ENCODE measurements at places on chromosomes 6 and 20.

GRCh38 chr6:14977747-14978382, 268.0 kb upstream of the JARID2 start:
- no peak for DNase-seq

DNA sequence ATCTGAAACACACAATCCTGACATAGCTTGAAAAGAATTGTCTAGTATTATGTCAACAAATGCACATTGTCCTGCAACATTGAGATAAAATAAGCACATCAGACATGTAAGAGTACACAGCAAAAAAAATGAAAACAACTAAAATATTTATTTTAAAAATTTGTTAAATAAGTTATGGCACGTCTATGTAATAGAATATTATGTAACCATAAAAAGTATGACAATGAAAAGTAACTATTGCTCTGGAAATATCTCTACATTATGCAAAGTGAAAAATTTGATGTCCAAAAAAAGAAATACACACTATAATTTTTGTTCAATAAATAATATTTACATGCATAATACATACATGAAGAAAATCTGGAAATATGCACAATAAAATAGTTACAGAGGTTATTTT, 9.3 kb upstream of the ID4 start:
- DNase-seq, result no peak

DNA sequence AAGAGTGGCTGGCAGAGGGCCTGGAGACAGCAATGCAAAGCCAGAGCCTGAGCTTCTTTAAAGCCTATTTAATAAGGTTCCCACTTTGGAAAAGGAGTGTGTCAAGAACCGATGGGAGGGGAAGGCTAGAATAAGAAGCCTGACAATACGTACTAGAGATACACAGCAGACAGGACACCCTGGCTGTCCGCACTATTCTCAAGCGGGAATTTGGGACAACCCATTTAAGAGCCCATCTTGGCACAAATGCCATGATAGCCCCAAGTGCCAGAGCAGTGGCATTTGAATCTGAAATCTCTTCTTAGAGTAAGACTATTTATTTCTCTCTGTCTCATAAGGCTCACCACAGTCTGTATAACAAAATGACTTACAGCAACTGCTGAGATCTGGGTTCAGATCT, 3.1 kb downstream of the GMDS start:
- no peak for DNase-seq

DNA sequence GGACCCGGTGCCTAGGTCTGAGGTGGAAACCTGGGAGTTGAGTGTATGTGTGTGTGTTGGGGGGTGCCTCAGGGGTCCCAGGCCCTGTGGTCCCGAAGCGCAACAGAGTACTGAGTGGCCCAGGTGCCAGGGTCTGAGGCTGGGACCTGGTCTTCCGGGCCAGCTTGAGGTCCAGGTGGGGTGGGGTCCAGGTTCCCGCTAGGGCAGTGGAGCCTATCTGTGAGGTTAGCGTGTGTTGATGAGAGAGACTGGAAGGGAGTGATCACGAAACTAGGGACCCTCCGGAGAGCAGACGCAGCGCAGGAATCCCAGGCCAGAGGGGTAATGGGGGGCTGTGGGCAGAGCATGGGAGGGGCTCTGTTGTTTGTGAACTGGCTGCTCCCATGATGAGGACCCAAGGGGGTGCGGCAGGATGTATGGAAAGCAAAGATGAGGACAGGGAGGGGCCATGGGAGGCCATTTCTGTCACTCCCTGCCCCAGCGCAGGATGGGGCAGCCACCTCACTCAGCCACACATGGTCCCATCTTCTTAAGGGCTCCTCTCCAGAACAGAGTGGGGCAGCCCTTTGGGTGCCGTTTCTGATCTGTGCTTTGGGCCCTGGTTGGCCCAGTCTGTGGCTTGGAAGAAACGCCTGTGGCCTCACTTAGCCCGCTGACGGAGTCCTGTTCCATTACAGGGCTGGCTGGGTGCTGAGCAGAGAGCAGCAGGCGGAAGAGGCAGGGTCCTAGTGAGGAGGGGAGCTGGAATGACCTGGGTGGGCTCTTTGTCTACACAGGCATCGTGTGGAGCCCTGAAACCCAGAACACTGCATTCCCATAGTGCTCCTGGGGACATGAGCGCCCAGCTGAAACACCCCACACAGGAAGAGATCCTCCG, 872 bp downstream of the HSPA12B start:
- DNase-seq, result no peak

- no peak for DNase-seq
Observed at GRCh38 chr20:17735206-17735804, 35.5 kb downstream of the BANF2 start.

- DNase-seq, result no peak
Observed at GRCh38 chr6:163001330-163001729, 273.6 kb downstream of the PACRG start.

DNA sequence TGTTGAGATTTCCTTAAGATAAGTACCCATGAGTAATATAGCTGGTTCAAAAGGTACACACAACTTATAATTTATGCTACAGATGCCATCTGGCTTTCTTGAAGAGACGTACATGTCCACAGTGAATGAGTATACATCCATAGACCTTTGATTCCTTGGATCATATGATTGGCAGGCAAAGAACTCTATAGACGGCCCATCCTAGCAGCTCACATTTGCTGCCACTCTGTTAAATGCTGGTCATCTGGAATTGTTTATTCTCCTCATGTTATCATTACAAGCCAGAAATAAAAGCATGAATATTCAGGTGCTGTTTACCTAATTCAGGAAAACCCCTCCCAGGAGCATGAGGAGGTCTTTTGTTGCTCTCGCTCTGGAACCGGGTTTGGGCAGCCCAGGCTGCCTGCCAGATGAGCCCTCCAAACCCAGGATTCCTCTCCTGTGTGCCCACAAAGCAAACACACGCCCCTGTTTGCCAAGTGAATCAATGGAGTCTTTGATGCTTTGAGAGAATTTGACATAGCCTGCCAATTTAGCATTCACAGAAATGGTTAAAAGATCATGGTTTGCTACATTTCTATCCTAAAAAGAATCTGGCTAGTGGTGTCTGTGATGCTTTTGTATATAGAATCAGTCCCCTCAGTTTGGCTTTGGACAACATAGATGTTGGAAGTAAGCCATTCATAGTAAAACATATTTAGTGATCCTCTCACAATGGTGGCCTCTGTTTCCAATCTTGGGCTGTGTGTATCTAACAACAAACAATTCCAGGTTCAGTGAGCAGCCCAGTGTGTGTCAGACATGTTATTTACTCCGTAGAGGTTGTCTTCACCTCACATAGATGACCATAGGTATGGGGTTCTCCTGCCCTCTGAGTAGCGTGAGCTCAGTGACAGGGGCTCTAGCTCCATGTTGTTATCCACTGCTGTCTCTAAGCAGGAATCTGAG, 17.5 kb upstream of the PLCG1 start:
- no peak for DNase-seq

DNA sequence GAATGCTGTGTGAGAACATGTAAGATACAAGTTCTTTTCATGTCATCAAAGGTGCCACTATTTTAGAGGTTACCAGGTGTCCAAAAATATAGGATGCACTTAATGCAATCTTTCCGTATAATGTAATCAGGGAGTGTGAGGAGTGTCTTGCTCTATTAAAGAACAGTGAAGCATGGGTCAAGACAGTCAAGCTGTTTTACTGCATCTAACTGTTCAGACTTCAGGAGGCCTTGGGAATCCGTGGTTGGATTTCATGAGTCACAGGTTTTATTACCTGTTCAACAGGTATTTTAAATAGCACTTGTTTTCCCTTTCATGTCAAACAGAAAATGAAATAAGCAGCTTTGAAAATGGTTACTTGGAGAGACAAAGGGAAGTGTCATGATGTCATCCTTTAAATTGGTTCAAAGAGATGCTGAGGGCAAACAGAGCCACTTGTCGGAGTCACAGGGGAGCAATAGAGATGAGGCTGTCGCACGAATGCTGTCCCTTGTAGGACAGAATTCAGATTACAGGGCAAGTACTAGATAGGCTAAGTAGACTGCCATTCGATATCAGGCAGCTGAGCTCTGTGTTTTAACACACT, 621.5 kb downstream of the QKI start:
- DNase-seq, result no peak

- DNase-seq, result no peak
Observed at GRCh38 chr6:40334496-40335270, 252.5 kb downstream of the LRFN2 start.

DNA sequence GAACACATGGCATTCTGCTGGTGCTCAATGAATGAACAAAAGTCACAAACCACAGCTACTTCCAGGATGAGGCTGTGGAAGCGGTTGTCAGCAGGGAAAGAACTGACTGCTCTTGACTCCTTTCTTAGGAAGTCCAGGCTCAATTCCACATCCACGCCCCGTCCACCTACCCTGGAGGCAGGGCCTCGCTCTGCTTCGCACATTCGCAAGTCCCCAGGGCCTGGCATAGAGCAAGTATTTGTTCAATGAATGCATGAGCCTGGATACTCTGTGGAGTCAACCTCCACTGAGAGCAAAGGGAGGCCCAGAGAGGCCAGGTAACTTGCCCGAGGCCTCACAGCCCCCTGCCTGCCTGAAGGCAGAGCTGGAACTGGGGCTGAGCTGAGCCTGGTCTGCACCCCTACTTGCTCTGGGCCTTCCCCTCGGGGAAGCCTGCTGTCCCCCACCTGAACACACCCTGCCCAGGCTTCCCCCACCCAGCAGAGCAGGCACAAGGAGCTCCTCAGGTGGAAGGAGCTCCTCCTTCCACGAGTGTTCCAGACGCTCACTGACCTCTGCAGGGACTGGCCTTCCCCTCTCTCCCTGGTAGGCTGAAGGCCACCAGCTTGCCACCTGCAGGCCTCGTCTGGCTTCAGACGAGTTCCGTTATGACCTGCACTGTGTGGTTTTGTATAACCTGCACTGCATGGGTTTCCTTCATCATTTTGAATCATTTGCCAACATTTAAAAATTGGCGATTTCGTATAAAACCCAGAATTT, 119.3 kb upstream of the PTPN1 start:
- no peak for DNase-seq

- no peak for DNase-seq
Observed at GRCh38 chr6:139931747-139932146, 557.3 kb upstream of the CITED2 start.

DNA sequence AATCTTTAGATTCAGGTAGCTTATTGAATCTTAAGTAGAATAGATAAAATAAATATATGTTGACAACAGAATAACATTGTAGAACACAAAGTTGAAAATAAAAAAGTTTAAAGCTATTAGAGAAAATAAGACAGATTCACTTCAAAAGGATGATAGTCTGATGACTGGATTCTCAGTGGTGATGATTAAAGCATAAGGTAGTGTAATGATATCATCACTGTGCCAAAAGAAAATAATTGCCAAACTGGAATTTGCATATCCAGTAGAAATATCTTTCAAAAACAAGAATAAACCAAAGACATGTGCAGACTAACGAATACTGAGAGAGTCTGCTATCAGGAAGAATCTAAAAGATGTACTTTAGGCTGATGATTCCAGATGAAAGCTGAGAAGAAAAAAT, 30.2 kb downstream of the ENPP1 start:
- DNase-seq, result no peak

DNA sequence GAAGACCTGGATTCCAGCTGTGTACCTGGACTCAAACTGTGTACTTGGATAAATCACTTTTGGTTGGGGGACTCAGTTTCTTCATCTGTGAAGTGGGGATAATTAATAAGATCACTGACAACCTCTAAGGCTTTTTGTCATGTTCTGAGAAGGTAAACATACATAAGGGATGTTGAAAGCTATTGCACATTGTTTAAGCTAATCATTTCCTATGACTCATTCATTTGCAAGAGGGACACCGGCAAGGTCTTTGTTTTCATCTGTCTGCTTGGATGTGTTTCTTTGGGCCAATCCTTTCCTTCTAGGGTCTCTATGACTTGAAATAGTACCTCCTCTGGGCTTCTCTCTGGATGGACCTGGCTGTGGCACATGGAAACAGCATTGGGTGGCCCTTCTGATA, 6.8 kb downstream of the PROKR2 start:
- no peak for DNase-seq

DNA sequence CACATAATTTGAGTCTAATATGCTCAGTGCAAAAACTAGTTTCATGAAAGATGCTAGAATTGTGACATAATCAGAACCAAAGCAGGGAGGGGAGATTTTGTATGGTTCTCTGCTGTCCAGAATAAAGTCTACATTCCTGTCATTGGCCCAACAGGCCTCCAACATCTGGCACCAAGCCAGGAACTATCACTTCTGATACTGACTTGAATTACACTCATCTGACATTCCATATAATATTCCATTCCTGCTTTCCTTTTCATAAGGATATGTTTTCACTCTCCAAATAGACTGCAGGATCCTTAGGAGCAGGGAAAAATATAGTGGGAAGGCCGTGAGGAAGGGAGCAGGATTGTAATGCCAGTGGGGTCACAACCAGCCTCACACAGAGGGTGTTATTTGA, 84.6 kb upstream of the BTN3A2 start:
- no peak for DNase-seq

- no peak for DNase-seq
Observed at GRCh38 chr20:16014436-16014835, 558.8 kb downstream of the KIF16B start.

- DNase-seq, result no peak
Observed at GRCh38 chr6:106688177-106688951, 59.0 kb downstream of the QRSL1 start.

DNA sequence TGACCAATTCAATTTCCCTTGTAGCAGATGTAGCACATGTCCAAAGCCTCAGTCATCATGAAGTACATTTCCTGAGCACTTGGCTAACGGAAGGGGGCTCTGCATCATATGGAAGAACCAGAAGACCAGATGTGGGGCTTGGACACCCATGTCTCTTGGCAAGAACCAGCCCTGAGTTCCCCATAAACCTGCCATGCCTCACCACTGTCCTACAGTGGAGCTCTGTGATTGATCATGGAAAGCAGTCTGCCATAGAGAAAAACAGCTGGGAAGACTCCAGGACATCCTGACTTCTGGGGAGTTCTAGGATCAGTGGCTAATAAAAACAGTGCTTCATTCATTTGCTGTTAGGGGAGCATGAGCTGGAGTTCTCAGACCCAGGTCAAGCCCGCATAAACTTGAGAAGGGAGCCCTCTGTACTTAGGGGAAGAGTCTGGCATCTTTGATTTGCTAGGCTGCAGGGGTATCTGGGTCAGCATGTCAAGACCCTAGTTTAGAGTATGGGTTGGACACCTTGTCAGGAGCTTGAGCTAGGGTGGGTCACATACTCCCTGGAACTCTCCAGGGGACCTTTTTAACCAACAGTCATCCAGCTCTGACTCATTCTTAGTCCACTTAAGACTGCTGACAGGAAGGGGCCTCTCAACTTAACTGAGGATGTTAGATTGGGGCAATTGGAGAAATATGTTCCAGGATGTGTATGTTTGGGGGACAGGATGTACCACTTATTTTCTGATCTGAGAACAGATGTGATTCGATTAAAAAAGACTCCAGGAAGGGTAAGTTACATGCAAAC, 26.3 kb upstream of the TRAM2 start:
- DNase-seq, result no peak

DNA sequence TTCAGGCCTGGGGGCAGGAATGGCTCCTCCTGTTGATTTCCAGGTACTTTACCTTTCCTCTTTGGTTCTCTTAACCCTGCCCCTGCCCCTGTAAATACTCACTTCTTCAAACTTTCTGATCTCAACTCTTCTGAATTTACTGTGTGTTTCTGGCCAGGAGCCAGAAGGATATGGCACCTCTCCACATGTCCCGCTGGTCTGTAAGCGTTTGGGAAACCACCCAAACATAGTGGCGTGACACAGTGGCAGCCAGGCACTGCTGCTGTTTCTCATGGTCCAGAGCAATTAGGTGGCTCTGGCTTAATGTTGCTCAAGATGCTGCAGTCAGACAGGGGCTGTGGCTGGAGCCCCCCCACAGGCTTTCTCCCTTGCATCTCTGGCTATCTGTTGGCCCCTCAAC, 374.5 kb downstream of the RNGTT start:
- DNase-seq, result no peak

- no peak for DNase-seq
Observed at GRCh38 chr20:25368976-25369375, 21.7 kb downstream of the ABHD12 start.

All from stimulated activated CD4-positive, alpha-beta T cell treated with anti-CD3 and anti-CD28 coated beads, Interleukin-12 subunit alpha, Interleukin-12 subunit beta, amount 100 ng/mL, for 24 hours (primary cell).